ENCODE measurements at places on chromosomes 1 and 21.
A peak's percentile ranks its signal among the peaks of the same experiment; 100 is the strongest.

DNA sequence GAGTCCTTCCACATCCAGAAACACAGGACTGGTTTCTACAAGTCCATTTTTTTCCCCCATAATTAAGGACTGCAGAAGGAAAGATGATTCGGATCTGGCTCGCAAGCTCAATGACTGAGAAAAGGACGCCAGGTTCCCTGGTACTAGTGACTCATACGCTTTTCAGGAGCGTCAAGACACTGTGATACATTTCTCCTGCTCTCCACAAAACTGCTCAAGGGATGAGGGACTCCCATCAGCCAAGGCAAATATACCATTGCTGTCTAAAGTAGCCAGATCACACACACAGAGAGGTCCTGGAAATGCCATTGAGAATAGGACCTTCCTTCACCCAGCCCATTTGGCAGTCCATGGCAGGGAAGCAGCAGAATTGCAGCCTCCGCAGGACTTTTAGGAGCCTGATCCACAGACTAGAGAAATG is 253.6 kb upstream of the IRF2BP2 start:
- no peak for DNase-seq

DNA sequence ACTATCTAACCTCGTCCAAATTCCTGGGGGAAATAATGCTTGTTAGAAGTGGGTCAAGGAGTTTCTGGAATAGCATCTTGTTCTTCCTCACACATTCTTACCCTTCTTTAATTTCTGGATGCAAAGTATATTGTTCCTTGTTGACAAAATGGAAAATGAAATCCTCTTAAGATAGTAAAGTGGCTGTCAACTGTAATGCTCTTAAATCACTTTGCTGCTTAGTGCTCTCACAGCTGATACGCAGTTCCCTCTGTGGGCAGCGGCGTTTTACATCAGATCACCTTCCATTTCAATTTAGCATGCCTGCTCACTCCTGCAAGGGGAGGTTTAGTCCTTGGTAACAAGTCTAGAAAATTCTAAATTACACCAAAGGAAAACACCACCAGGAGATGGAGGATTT is 113.1 kb downstream of the DNM3 start:
- DNase-seq, result no peak

DNA sequence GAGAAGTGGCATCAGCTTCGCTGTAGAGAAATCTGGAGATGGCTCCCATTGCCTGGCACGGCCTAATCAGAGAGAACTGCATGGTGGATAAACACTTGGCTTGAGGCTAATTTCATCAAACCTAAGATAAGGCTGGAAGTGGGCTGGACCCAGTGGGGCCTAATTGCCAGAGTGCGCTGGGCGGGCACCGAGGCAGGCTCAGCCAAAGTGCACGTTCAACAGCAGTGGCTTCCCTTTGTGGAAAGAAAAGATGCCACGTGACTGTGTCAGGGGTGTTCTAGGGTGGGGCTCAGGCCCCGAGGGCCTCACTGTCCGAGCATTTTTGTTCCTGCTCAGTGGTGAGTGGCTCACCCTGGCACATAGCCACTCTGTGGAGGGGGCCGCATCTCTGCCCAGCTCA is 5.8 kb downstream of the PLCH2 start:
- no peak for DNase-seq

DNA sequence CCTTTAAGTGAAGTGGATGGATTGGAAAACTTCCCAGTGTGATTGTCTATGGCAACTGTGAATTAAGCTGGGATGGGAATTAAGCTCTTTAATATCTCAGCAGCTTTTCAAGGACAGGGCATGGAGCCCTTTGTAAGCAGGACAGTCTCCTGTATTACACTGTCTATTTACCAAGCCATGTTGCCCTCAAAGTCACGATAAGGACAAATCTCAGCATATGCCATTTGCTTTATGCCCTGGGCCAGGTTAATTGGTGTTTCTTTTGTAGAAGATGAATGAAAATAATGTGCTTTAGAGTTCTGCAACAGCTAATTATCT is 17.6 kb downstream of the UTP25 start:
- no peak for DNase-seq

- DNase-seq, result no peak
These were observed 7.7 kb downstream of the ARHGEF19 start for GRCh38 chr1:16204634-16205333.

GRCh38 chr1:217048104-217048707 is 325.0 kb upstream of the ESRRG start:
- DNase-seq, result no peak

DNA sequence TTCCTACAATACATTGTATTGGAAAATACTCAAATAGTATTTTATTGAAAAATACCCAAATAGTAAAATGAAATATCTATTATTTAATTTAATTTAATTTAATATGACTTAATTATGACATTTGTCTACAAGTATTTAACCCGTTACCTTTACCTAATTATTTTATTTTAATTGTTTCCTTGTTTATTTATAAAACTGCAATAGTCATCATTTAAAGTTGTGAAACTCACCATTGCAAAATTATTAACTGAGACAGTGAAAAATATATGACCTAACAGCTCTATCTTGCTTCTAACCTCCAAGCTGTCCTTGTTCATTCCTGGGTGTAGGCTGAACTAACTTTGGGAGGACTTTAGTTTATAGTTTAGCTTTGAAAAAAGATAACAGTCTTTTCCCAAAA is 300.6 kb upstream of the POGK start:
- no peak for DNase-seq

DNA sequence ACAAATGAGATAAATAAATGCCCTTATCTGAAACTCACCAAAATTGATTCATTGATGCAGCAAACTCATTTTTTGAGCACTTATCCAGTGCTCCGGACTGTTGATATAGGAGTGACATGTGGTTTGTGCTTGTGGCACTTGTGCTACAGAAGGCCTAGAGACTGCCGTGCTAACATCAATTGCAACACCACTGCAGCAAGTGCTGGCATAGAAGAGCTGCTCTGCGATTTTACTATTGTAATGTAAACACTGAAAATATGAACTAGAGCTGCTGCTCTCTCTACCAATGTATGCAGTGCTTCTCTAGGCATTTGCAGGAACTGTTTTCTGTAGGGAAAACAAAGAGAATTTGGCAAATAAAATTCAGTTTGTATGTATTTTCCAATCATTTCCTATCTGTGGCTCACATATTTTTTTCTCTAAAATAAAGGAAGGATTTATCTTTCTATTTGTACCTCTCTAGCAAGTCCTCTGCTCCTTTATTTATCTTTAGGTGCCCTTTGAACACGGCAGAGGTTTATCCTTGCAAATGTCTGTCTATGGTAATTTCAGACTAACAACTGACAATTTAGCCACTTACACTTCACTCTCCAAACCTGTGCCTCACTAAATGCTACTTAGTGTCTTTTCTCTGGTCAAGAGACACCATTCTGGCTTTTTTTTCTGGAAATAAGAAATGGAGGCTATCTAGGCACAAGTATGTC is 409.5 kb upstream of the ADGRL2 start:
- no peak for DNase-seq

GRCh38 chr1:12184008-12184681 is 17.4 kb downstream of the TNFRSF1B start:
- peak; percentile 41 for DNase-seq

DNA sequence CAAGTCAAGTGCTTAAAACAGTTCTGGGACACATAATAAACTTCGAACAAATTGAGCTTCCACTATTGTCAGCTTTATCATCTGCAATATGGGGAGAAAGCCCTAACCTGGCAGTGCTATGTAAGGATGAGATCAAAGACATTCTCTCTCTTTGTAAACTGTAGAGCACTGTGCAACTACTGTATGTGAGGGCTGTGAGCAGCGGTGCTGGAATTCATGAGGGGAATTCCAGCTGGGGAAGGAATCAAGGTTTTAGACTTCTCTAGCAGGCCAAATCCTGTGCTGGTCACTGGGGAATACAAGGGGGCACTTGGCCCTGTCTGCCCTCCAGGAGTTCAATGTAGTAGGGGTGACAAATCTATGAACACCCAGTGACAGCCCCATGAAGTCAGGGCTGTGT is 9.3 kb downstream of the FAM151A start:
- DNase-seq, result no peak

GRCh38 chr1:206002160-206002559 is 1.0 kb downstream of the RAB7B start:
- DNase-seq, result no peak

GRCh38 chr1:167668108-167668507 is 38.1 kb downstream of the RCSD1 start:
- no peak for DNase-seq

- DNase-seq, result no peak
These were observed 184.9 kb upstream of the ESRRG start for GRCh38 chr1:216908126-216908525.

All from frontal cortex (tissue), 4 donors.